Fibroblast of skin of back (primary cell): ENCODE measurements at places on chromosomes 2 and 18.
A peak's percentile ranks its signal among the peaks of the same experiment; 100 is the strongest.

DNA sequence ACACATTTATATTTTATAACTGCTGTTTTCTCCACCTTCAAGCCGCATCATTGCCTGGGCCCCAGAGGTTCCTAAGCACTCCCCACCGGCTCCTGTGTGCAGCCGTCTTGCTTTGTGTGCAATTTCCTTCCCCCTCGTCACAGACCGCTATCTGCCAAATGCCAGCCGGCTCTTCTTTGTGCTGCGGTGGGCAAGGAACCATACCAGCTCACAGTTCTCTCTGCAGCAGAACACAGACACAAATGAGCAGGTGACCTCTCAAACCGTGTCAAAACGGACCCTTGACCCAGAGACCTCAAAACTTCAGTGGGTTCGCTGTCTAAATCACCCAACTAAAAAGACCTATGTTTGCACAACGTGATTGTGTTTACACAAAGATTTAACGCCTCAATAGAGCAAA lies 58.2 kb downstream of the KLF7 start:
- no peak for DNase-seq

DNA sequence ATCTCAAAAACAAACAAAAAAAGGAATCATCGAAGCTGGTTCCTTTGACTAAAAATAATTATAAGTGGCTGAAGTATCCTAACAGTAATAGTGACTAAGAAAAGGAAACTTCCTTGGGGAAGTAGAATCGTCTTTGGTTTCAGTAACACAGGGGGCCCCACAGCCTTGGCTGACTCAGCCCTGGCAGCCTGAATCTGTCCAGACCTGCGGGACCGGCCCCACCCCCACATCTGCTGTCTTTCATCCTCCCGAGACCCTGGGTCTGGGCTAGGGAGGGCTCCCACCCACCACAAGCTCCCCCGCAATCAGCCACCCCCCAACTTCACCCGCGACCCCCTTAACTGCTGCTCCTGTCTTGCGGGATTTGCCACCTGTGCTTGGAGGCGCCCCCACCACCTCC lies 1452.6 kb upstream of the ACVR2A start:
- DNase-seq: no peak

- no peak for DNase-seq
Measured at GRCh38 chr2:24459224-24460161, 31.6 kb upstream of the NCOA1 start.

DNA sequence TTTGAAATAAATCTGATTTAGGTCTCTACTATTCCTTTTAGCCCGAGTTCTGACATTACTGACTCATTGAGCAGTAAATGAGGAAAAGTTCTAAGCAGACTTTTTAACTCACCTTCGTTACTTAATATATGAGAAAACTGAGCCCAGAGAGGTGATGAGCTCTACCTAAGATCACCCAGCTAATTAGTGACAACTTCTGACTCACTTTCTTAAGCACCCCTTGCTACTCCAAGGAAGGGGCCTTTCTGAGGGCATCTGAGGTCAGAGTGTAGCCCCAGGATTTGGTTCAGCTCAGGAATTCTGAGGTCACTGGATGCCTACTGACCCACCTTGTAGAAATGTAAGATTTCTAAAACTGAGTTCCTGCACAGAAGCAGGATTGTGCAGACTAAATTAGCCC lies 102.2 kb upstream of the FZD5 start:
- no peak for DNase-seq

DNA sequence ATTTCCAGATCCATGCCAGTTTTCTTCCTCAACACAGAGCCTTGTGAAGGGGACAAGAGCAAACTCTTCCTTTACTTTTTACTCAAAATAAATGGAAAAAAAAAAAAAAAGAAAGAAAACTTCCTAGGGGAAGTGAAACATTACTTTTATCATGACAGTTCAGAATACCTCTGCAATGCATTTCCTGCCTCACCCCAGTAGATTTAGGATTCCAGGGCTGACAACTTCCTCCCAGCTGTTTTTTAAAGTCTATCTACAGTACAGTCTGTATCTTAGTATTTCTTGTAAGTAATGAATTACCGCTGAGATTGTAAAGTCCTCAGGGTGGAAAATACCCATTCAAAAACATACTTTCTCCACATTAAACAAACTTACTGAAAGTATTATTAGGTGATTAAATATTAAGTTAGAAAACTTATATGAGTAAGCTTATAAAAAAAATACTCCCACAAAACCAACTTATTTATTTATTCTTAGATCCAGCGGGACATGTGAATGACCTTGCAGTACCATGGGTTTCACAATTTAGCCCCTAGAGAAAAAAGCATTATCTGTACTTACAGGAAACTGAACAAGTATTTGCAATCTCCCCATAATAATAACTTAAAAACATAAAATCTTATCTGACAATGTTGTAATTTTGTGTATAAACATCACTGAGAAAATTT lies 117.7 kb downstream of the RBMS1 start:
- DNase-seq: peak; percentile 62

- no peak for DNase-seq
Measured at GRCh38 chr2:194491409-194492115, 1165.5 kb upstream of the SLC39A10 start.

- DNase-seq: no peak
Measured at GRCh38 chr2:75603477-75603876, 42.7 kb upstream of the EVA1A start.

GRCh38 chr18:2442726-2443275 lies 128.5 kb downstream of the METTL4 start:
- peak; percentile 59 for DNase-seq

DNA sequence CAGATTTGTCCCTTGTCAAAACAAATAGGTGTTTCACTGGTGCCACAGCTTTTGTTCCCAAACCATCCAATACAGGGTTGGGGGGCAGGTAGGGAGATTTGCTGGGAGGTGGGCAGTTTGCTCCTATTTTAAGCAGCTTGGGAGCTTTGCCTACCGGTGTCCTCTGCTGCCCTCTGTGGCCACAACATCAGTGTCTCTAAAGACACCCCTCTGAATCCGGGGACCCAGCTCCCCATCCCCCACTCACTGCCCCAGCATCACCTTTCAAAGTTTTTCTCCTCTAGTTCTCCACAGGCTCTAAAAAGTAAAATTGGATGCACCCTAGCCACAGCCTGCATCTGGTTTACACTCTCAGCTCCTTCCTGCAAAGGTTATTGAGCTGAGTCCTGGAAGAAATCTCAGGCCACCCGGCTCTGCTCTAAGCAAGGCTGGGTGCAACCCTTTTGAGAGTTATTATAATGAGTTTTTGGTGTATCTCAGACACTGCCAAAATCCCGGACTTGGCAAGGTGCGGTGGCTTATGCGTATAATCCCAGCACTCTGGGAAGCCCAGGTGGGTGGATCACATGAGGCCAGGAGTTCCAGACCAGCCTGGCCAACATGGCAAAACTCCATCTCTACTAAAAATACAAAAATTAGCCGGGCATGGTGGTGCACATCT lies 2.9 kb upstream of the EPAS1 start:
- DNase-seq: no peak

GRCh38 chr2:208315081-208315788 lies 49.2 kb downstream of the PIKFYVE start:
- DNase-seq: peak; percentile 42

- DNase-seq: no peak
Measured at GRCh38 chr18:68965817-68966216, 167.9 kb downstream of the CCDC102B start.

GRCh38 chr2:43853141-43854081 lies 14.6 kb downstream of the ABCG8 start:
- no peak for DNase-seq

- DNase-seq: no peak
Measured at GRCh38 chr2:68466778-68467076, 367 bp downstream of the FBXO48 start.

GRCh38 chr2:45675263-45675812 lies 23.9 kb downstream of the PRKCE start:
- no peak for DNase-seq

GRCh38 chr18:80127635-80128034 lies 18.6 kb downstream of the ADNP2 start:
- DNase-seq: no peak

DNA sequence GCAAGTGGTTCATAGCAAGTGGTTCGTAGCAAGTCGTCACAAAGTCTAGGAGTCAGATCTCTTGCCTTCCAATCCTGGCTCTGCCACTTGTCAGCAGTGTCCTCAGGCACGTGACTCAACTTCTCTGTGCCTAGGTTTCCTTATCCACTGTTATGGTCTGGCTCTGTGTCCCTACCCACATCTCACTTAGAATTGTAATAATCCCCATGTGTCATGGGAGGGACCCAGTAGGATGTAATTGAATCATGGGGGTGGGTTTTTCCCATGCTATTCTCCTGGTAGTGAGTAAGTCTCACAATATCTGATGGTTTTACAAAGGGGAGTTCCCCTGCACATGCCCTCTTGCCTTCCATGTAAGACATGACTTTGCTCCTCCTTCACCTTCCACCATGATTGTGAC lies 51.8 kb upstream of the AP1S3 start:
- DNase-seq: no peak

DNA sequence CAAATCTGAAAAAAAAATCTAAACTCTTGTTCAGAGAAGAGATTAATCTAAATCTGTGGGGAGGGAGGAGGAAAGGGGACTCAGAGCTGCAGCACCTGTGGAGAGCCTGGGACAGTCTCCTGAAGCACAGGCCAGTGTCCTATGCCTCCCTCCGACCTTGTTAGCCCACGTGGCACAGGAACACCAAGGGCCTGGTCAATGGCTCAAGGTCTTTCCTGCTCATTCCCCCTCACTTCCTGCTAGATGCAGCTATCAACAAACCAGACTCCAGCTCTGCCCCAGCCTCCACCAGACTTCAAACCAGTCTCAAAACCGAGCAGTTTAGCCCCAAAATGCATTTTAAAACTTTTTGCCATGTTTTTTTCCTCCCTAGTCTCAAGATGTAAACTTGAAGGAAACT lies 20.1 kb upstream of the SULT1C3 start:
- DNase-seq: no peak

DNA sequence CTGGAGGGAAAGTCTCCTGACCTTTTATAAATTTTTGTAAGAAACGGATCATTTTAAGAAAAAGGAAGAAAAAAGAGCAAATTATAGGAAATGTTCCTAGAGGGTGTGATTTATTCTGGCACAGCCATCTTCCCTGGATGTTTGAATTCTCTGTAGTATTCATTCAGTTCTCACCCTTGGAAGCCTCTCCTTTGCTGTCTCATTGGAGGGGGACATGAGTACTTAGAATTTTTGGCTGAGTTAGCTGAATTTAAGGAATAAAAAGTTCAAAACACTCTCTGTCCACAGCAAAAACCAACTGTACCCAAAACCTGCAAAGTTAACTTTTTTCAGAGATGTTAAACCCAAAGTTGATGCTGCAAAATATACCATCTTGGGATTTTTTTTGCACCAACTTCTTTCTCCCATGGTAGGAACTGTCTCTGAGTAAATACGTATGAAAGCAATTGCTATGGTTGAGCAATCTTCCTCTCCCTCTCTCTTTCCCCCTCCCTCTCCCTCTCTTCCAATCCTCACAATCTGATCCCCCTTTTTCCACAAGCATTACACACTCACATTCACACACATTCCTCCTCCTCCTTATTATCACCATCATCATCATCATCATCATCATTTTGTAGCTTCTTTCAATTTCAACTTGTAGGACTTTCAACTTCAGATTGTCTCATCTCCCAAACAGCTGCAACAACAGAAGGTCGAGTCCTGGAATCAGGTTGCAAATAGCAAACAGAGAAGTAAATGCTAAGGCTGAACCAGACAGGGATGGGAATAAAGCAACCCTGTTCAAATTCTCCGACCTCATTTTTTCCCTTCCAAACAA lies 183.7 kb downstream of the GFPT1 start:
- DNase-seq: no peak

DNA sequence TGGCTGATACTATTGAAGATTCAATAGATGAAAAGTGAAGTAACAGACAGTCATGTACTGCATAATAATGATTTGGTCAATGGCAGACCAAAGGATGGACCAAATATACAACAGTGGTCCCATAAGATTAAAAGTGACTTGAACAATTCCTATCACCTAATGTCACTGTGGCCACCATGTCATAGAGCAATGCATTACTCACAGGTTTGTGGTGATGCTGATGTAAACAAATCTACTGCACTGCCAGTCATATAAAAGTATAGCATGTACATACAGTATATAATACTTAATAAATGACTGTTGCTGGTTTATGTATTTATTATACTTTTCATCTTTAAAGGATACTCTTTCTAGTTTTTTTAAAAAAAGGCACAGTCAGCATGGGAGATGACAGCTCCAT lies 99.9 kb downstream of the USP34 start:
- DNase-seq: peak; percentile 20

DNA sequence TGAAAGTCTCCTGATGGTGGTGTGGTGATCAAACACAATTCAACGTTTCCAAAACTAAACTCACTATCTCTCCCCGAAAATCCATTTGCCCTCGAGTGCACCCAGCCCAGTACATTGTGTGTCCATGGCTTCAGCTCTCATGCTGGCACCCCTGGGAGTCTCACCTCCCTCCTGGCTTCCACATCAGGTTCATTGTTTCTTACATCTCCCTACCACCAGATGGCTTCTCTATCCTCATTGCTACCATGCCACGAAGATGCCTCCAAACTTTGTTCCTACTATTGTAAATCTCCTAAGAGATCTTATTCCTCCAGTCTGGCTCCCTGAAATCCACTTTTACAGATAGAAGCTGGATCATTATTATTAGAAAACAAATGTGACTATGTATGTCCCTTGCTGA lies 197.0 kb downstream of the MYT1L start:
- DNase-seq: no peak

DNA sequence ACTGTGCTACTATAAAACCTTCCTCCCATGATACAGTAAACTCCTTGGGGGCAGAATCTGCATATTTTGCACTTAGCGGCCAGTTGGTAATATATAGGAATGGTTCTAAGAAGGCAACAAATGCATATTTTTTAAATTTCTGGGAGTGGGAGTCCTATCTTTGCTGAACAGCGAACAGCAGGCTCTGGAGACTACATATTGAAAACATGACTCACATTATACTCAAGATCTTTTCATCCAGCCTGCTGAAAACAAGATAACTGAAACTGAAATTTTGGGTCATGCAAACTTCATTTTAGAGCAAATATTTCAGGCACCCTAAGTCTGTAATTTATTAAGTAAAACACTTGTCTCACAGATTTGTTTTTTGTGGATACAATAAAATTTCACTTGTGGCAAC lies 122.2 kb downstream of the SATB2 start:
- DNase-seq: no peak

DNA sequence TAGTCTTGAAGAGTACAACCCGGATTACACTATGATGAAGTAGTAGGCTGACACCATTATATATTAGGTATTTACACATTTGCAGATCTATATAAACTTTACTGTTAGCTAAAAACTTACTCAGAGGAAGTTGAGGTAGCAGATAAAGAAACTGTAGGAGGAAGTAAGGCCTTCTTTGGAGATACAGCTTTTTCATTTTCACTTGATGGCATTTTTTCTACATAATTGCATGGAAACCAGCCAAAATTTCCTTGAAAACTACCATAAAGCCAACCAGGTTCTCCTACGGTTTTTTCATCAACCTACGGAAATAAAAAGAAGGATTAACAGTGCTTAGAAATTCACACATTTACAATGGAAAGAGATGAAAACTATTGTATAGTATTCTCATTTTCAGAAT lies 86.6 kb downstream of the FAM228A start:
- DNase-seq: no peak

GRCh38 chr2:85073033-85073432 lies 60.2 kb upstream of the TCF7L1 start:
- no peak for DNase-seq
